ENCODE measurements at places on chromosomes 13 and 19. TPM values are rescaled to one million over a fixed set of nuclear protein-coding genes. Genes with fewer than 3 reads are reported as not detected.

Gene BEST2
- total RNA-seq: 32.2 TPM

DNA sequence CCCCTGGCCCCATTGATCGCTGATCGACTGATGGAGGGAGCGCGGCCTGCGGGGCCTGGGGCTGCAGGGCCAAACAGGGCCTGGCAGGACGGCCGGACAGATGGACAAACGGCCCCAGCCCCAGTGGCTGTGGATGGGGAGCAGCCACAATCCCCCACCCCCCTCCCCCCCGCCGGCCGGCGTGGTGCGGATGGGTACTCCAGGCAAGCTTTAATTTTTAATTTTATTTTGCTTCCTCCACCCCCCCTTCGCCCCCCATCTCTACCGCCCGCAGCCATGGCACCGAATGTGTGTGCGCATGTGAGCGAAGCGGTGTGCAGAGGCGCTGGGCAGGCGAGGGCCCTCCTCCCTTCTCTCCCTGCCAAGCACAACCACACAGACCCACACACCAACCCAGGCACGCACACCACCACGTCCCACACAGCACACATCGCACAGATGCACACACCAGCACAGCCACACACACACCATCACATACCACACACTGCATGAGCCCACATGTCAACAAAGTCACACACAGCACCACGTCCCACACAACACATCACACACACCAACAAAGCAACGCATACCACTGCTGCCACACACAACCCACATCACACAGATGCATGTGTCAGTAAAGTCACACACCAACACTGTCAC is 12.4 kb downstream of the ERFL start:
- no peak for DNase-seq

Gene DACH1
- 6.5 TPM for total RNA-seq

- no peak for DNase-seq
Observed at GRCh38 chr13:21871382-21871781, 200.5 kb downstream of the FGF9 start.

Gene FAM124A
- total RNA-seq: 1.2 TPM

Gene IZUMO1
- not detected for total RNA-seq

DNA sequence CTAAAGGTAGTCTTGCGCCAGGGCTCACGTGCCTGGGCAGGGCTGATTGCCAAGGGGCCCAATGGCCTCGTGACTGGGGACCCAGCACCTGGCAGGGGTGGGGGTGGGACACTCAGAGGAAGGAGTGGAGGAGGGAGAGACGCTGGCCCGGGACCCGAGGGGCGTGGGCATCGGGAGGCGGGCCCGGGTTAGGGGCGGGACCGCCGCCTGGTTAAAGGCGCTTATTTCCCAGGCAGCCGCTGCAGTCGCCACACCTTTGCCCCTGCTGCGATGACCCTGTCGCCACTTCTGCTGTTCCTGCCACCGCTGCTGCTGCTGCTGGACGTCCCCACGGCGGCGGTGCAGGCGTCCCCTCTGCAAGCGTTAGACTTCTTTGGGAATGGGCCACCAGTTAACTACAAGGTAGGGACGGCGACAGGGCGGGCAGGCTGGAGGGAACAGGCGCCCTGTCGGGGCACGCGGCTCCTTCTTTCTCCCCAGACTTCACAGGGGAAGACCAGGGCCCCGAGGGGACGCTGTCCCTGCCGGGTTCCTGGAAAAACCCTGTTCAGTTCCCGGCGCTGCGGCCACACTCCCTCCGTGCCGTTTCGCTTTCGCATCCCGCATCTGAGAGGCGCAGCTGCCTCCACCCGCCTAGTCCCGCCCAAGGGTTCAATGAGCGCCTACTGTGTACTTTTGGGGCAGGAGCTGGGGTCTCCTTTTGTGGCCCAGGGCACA is at the start of gene IFI30:
TSS of gene IFI30 (plus strand) at position 242 of the 717 bp plus-strand sequence. CDS start at position 271, 29 bp downstream.
- peak; percentile 93 for DNase-seq

GRCh38 chr13:46296115-46296822 is 84.5 kb downstream of the LRRC63 start:
- DNase-seq: no peak

GRCh38 chr19:37899453-37899852 is 6.9 kb downstream of the WDR87 start:
- no peak for DNase-seq

DNA sequence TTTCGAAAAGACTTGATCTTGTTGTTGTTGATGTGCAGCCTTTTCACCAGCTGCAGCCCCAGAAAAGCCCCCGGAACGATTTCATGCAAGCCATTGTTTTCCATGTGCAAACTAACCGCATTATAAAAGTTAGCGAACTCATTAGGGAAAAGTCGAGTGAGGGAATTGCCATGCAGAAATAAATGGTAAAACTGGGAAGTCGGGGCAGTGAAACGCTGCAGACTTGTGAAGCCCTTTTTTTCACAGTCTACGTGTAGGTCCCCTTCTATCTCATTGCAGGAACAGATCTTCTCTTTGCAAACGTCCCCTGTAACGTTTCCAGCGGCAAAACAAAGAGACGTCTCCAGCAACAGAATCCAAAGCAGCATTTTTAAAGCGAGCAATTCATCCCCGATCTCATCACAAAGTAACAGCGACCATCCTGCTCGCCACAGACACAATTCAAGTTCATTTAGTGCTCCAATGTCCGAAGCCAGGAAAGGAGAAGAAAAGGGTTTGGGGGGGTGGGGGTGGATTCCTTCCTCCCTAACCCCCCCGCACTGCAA is 1.1 kb downstream of the SLITRK1 start:
- DNase-seq: no peak

GRCh38 chr13:112241288-112241687 is 134.9 kb upstream of the SPACA7 start:
- DNase-seq: no peak
